ENCODE measurements at places on chromosomes 11 and 22.
A peak's percentile ranks its signal among the peaks of the same experiment; 100 is the strongest.

GRCh38 chr11:106156290-106156937 lies 79.0 kb downstream of the AASDHPPT start:
- no peak for DNase-seq

- no peak for DNase-seq
These were observed 19.9 kb downstream of the MRTFA start for GRCh38 chr22:40616578-40616977.

- DNase-seq, result no peak
These were observed 256.9 kb upstream of the PITPNB start for GRCh38 chr22:28175730-28176492.

DNA sequence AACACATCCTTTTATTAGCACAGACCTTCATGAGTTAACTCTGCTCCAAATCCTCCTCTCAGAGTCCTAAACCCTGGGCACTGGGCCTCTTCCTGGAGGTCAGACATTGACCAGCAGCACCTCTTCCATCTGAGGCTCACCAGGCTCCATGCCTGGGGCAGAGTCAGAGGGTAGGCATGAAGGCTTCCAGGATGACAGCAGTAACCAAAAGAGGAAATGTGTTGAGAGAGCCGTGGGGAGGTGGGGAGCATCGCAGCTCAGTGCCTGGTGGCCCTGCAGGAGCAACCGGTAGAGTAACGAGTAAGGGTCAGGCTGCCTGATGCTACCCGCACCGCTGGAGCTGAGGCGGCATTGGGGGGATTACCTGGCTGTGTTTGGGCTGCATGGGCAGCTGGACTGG lies 9.4 kb upstream of the NAV2 start:
- no peak for DNase-seq

DNA sequence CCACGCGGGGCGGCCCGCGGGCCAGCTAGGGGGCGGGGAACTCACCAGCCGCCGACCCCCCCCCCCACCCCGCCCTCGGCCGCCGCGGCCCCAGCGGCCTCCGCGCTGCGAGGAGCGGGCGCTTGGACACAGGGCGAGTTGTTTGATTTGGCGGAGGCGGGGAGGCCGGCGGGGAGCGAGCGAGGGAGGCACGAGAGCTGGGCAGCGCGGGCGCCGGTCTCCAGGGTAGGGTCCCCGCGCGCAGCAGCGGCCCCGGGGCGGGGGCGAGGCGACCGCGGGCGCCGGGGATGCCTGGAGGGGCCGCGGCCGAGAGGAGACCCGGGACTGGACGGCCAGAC lies 64.4 kb downstream of the NAV2 start:
- DNase-seq, result no peak

- DNase-seq, result no peak
These were observed 29.0 kb upstream of the PARVG start for GRCh38 chr22:44151676-44152075.

- DNase-seq, result no peak
These were observed 33.4 kb upstream of the PTPRJ start for GRCh38 chr11:47946682-47947559.

DNA sequence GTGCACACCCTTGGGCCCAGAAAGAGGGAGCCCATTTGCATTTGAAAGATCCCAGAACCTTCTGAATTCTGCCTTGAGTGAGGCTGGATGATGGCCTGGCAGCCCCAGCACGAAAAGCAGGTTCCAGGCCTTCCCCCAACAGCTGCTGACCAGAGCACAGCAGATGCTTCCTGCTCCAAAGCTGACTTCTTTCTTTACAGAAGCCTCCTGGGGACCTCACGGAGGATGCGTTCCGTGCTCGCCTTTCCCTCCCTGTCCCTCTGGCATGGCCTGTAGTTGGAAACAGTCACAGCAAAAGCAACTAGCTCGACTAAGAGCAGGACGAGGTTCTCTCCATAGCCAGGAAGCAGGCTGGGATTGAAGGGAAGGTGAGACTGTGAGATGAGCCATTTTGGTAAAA lies 107.7 kb upstream of the B3GAT1 start:
- DNase-seq, result no peak

DNA sequence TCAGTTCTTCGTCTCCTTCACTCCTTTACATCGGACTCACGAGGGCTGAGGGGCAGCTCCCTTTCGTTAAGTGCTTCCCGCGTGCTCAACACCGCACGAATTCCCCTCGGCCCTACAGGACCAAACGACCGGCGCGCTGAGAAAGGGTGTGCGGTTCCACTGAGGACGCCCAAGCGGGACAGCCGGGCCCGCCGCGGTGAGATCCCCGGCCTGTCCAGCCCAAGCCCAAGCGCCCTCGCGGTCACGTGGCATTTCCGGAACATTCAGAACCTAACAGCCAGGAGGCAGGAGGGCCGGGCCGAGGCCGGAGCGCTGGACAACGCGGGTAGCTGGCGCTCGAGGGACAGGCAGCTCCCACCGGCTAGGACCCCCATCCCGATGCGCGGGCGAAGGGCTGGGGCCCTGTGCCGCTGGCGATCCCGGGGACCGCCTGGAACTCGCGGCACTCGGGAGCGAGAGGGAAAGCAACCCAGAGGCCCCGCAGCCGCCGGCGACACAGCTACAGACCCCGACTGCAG lies 737 bp upstream of the STIP1 start:
- DNase-seq, result peak; percentile 19

DNA sequence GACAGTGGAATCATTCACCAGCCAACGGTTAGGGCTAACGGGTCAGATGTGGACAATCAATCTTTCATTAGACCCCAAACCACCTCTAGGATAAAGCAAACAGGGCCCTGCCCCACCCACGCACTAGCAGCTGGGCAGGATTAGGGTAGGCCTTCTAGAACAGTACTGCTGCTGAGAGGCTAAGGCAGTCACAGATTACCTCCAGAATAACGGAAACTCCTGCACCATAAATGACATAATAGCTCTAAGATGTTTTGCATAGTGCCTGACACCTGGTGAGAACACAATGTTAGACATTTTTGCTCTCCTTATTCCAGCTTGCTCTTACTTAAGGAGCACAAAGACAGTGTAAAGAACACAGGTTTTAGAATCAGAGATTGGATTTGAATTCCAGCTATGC lies 1.8 kb downstream of the SYTL2 start:
- DNase-seq, result no peak

- no peak for DNase-seq
These were observed 25.3 kb upstream of the NOX4 start for GRCh38 chr11:89516496-89516895.

GRCh38 chr22:29641042-29641699 lies 37.7 kb downstream of the NF2 start:
- DNase-seq, result no peak
